ENCODE measurements at places on chromosomes 1 and 21. TPM values are rescaled to one million over a fixed set of nuclear protein-coding genes. Genes with fewer than 3 reads are reported as not detected.

DNA sequence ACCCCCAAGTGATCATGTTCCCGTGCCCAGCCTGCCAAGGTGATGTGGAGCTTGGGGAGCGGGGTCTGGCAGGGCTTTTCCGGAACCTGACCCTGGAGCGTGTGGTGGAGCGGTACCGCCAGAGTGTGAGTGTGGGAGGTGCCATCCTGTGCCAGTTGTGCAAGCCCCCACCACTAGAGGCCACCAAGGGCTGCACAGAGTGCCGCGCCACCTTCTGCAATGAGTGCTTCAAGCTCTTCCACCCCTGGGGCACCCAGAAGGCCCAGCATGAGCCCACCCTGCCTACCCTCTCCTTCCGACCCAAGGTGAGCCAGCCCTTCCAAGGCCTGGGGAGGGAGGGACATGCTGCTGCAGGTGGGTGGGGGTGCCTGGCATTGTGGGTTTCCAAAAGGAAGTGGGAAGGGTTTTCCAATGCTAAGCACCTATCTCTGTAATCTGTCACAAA lies 2.3 kb downstream of the TRIM46 start:
- H3K4me3 ChIP-seq, result no peak overlapping the region
- H3K4me1 ChIP-seq, result peaks cover 8% of the 10 kb centered on the region
- H3K36me3 ChIP-seq, result peaks cover 14% of the 10 kb centered on the region
- no peak for DNase-seq

GRCh38 chr1:116529199-116529631 lies 41.6 kb downstream of the CD58 start:
- H3K36me3 ChIP-seq, result no peaks in the 10 kb centered on the region
- DNase-seq, result peak; percentile 77
- H3K4me1 ChIP-seq, result no peaks in the 10 kb centered on the region
- H3K4me3 ChIP-seq, result no peak overlapping the region
- H3K27me3 ChIP-seq, result no peaks in the 10 kb centered on the region

DNA sequence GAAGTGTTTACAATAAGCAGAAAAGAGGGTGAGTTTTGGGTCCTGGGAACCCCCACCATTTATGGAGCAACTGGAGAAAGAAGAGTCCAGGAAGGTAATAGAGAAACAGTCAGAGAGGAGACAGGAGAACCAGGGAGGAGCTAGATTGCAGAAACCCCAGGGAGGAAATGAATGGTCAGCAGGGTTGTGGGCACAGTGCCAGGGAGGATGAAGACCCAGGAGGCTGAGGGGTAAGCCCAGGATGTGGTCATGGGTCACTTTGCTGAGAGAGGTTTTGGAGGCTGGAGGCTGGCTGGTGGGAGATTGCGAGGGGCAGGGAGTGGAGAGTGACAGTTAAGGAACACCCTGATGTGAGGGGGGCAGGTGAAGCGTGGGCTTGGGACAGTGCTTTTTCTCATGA lies 169.9 kb upstream of the CSF3R start:
- H3K4me1 ChIP-seq, result no peaks in the 10 kb centered on the region
- no peaks in the 10 kb centered on the region for H3K36me3 ChIP-seq
- no peaks in the 10 kb centered on the region for H3K27me3 ChIP-seq
- H3K27ac ChIP-seq, result no peak overlapping the region
- no peak for DNase-seq

MPZ gene
- 0.51 TPM for total RNA-seq

DNA sequence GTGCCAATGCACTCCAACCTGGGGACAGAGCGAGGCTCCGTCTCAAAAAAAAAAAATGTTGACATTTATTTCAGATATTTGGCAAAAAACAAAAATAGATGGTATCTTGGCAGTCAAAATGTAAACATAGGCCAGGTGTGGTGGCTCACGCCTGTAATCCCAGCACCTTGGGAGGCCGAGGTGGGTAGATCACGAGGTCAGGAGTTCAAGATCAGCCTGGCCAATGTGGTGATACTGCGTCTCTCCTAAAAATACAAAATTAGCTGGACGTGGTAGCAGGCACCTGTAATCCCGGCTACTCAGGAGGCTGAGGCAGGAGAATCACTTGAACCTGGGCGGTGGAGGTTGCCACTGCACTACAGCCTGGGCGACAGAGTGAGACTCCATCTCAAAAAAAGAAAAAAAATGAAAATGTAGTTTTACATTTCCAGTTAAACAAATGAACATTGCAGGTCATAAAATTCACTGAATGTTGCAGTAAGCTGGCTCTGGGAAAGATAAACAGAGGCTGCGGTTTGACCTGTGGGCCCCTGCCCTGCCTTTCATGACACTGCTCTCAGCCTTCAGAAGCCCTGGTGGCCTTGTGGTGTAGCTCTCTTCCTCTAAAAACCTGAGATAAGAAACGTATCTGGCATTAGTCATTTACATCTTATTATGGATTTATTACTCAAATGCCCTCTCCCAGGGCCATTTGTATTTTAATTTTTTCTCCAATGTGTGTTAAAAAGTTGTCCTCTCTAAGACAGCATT lies 12.2 kb upstream of the SLC44A3 start:
- no peaks in the 10 kb centered on the region for H3K27me3 ChIP-seq
- H3K4me1 ChIP-seq, result peaks cover 11% of the 10 kb centered on the region
- H3K4me3 ChIP-seq, result no peak overlapping the region
- H3K27ac ChIP-seq, result no peak overlapping the region
- peak; percentile 34 for DNase-seq

GRCh38 chr1:118143121-118143520 lies 41.9 kb downstream of the SPAG17 start:
- no peaks in the 10 kb centered on the region for H3K27me3 ChIP-seq
- no peak overlapping the region for H3K4me3 ChIP-seq
- no peak overlapping the region for H3K27ac ChIP-seq
- no peaks in the 10 kb centered on the region for H3K36me3 ChIP-seq
- H3K4me1 ChIP-seq, result peaks cover 2% of the 10 kb centered on the region

GRCh38 chr1:116910379-116911187 lies 867 bp downstream of the PTGFRN start:
- H3K4me3 ChIP-seq, result peak overlapping the region; percentile 48
- no peaks in the 10 kb centered on the region for H3K4me1 ChIP-seq

DNA sequence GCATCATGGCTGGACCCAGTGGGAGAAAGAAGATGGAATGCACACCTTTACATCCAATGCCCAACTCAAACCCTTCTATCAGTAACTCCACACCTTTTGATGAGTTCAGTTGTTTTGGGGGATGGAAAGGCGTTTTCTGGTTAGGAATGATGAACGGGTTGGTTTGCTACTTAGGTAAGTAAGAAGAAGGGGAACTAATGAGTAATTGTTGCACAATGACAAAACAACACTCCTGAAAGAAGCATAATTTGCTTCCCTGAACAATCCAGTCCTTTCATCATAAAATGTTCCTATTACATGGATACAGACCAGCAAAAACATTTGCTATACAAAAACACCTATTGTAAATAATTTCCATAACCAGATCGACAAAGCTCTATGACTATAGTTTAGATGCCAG lies 35.9 kb upstream of the NFIA start:
- DNase-seq, result no peak
- H3K36me3 ChIP-seq, result no peaks in the 10 kb centered on the region
- no peaks in the 10 kb centered on the region for H3K4me1 ChIP-seq
- H3K27ac ChIP-seq, result no peak overlapping the region
- H3K4me3 ChIP-seq, result no peak overlapping the region
- H3K27me3 ChIP-seq, result no peaks in the 10 kb centered on the region

DNA sequence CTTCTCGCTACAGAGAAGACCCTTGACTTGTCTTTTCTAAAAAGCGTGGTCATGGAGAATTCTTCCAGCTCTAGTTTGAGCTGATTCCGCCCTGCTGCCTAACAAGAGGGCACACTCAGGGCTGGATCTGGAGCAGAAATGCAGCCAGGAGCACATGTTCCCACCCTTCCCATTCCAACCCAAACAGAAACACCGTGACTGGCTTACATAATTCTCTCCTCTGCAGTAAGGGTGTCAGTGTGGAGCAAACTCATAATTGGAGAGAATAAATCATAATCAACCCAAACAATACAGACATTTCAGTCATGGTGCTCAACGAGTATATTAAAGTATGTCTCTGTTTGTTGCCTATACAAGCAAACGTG lies 34.5 kb downstream of the CTNNBIP1 start:
- H3K36me3 ChIP-seq, result no peaks in the 10 kb centered on the region
- no peak overlapping the region for H3K4me3 ChIP-seq
- peaks cover 2% of the 10 kb centered on the region for H3K4me1 ChIP-seq
- DNase-seq, result no peak
- H3K27ac ChIP-seq, result no peak overlapping the region

HORMAD1 gene
- total RNA-seq, result under 0.01 TPM

CYYR1 gene
- total RNA-seq, result 0.17 TPM

Data from fibroblast of lung (primary cell).